ENCODE measurements at places on chromosomes 12 and 14. TPM values are rescaled to one million over a fixed set of nuclear protein-coding genes. Genes with fewer than 3 reads are reported as not detected.

The GLT8D2 gene
- 8.2 TPM for total RNA-seq

The NOPCHAP1 gene
- 14.5 TPM for total RNA-seq

- no peak for DNase-seq
Measured at GRCh38 chr12:12007713-12008231, 63.0 kb upstream of the BCL2L14 start.

DNA sequence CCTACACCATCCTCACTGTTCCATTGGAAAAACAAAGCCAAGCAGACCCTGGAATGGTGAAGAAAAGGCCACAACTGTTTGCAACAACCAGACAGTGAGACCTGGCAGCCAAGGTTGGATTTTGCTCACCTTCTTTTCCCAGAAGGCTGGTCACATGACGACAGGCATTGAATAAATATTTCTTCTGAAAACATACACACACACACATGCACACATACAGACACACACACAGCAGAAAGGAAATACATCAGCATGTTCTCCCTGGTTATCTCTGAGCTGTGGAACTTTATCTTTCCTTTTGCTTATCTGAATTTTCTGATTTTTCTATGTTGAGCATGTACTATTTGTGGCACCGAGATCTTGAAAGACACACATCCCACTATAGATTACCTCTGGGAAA is 38.0 kb upstream of the CCDC60 start:
- DNase-seq = no peak

- no peak for DNase-seq
Measured at GRCh38 chr12:12070674-12071656, at the start of gene BCL2L14. Gene BCL2L14, plus strand, starts transcription at chr12:12070939. Its CDS starts 8,367 bp downstream, at chr12:12079306.

GRCh38 chr12:132813443-132813842 is 15.2 kb downstream of the GOLGA3 start:
- no peak for DNase-seq

DNA sequence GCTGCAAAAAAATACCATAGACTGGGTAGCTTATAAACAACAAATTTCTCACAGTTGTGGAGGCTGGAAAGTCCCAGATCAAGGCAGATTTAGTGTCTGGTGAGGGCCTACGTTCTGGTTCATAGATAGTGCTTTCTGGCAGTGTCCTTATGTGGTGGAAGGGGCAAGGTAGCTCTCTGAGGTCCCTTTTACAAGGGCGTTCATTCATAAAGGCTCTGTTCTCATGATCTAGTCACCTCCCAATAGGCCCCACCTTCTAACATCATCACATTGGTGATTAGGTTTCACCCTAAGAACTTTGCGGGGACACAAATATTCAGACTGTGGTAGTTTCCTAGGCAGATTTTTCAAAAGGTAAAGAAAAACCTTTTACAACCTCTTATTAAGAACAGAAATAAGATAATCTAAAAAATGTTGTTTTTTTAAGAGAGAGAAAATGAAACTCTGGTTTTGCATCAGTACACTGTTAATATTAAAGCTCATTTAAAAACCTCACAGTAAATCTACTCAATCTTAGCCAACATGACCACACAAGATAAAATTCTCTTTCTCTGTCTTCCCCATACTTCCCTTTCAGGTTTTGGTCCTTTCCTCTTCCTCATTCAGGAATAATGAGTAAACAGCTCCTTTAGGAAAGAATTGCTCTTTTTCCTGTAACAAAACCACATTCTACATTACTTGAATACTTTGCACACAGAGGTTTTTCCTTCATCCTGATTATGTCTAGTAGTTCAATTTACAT is 117.5 kb downstream of the UNC79 start:
- DNase-seq = no peak

- peak; percentile 90 for DNase-seq
Measured at GRCh38 chr14:76720382-76720813, 40.9 kb upstream of the VASH1 start.

- no peak for DNase-seq
Measured at GRCh38 chr12:116603546-116604177, 44.5 kb downstream of the MAP1LC3B2 start.

DNA sequence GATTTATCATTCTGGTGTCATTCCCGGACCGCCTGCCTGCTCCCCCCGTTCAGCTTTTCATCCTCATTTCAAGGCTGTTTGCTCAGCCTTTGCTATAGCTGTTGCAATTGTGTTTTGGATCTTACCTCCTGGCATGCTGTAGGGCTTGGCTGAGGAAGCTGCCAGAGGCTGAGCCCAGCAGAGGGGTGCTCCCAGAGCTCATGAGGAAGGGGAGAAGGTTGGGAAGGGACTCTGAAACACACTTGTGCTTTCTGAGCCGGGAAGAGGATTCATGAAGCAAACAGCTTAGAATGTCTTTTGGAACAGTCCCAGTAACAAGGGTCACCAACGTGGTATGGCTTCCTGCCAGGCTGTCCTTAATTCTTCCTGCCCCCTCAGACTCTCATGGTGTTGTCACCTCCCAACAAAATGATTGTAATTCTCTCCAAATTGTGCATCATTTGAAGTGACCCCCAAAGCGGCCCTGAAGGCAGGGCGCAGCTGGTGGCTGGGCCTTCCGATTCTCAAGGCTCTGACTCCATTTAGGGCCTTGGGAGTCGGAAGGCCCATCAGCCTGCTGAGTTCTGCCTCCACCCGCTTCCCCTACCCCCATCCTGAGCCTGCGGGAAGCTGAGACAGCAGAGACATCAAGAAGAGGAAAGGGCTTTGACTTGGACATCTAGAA is 111.9 kb upstream of the ARHGAP5 start:
- DNase-seq = no peak

- DNase-seq = no peak
Measured at GRCh38 chr12:64779354-64779974, 20.3 kb upstream of the GNS start.

Data from heart right ventricle (tissue), 16 donors.